ENCODE measurements at places on chromosomes 1 and 21.

GRCh38 chr1:210200124-210200736 lies 32.4 kb upstream of the SERTAD4 start:
- no peak for DNase-seq

- DNase-seq, result peak; percentile 62
Measured at GRCh38 chr1:192506741-192507155, 68.8 kb upstream of the RGS1 start.

DNA sequence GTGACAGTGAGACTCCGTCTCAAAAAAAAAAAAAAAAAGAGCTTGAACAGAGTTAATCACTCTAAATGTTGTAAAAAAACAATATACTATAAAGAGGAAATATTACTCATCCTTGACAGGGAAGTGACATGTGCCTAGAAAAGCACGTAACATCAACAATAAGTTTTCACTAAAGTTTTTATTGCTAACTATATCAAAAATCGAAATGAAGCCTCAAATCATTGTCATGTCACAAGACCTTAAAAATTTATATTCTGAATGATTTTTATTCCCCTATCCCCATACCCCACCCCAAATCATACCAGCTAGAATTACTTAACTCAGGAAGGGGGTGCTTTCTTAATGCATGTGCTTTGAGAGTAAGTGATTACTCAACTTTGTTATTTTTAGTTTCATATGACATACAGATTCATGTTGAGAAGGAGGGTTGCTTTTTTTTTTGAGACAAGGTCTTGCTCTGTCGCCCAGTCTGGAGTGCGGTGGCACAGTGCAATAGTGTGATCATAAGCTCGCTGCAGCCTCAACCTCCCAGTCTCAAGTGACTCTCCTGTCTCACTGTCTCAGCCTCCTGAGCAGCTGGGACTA lies 53.6 kb upstream of the MUTYH start:
- DNase-seq, result peak; percentile 5

- no peak for DNase-seq
Measured at GRCh38 chr1:233714631-233715217, 100.8 kb downstream of the KCNK1 start.

GRCh38 chr1:235617808-235618207 lies 31.8 kb downstream of the GNG4 start:
- DNase-seq, result peak; percentile 21

DNA sequence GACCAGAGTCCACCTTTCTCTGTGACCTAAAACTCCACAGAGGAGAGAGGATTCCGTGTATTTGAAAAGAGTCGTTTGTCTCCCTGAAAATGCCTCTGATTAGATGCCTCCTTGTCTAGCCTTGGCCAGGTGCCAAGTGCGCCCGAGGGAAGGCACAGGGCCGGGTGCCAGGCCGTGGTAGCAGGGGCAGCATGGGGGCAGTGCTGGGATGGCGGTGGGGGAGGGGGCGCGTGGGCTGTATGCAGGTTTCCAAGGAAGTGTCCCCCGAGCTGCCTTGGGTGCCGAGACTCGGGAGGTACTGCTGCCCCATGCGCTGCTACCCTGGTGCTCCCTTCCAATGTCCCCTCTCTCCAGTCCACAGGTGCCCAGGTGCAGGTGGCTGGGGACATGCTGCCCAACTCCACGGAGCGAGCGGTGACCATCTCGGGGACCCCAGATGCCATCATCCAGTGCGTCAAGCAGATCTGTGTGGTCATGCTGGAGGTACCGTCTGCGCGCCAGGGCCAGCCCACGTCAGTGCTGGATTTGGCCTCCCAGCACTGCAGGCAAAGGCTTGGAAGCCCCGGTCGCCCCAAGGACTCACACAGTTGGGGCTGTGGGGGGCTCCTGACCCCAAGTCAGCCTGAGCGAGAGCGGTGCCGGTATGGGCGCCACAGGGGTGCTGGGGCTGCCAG lies 70.9 kb upstream of the COL6A1 start:
- no peak for DNase-seq

DNA sequence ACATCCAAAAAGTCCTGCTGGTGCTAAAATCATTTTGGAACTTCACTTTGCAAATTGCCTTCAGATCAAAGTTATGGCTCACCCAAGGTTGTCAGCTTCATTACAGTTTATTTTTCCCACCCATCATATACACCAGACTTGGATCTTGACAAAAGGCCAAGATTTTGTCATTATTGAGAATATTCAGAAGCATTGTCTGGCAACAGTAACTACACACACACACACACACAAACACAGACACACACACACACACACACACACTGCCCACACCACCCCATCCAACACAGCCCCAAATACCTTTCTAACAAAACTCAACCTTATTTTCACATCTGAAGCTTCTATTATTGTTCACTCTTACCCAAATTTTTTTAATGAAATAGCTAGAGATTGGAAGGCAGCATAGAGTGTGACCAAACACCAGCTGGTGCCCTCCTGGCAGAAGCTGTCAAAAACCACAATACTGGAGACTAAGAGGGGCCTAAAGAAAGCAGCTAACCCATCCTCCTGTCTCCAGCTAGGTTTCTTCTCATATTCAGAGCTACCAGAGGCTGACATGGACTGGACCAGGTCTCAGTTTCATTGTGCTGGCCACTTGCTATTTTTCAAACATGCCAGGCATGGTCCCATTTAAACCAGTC lies 139.1 kb upstream of the ZC3H11B start:
- DNase-seq, result no peak

GRCh38 chr1:238955934-238956333 lies 430.4 kb upstream of the CHRM3 start:
- DNase-seq, result peak; percentile 11

- no peak for DNase-seq
Measured at GRCh38 chr1:82755191-82755590, 954.5 kb downstream of the ADGRL2 start.

GRCh38 chr1:3033790-3034090 lies 12.5 kb downstream of the ACTRT2 start:
- DNase-seq, result no peak

DNA sequence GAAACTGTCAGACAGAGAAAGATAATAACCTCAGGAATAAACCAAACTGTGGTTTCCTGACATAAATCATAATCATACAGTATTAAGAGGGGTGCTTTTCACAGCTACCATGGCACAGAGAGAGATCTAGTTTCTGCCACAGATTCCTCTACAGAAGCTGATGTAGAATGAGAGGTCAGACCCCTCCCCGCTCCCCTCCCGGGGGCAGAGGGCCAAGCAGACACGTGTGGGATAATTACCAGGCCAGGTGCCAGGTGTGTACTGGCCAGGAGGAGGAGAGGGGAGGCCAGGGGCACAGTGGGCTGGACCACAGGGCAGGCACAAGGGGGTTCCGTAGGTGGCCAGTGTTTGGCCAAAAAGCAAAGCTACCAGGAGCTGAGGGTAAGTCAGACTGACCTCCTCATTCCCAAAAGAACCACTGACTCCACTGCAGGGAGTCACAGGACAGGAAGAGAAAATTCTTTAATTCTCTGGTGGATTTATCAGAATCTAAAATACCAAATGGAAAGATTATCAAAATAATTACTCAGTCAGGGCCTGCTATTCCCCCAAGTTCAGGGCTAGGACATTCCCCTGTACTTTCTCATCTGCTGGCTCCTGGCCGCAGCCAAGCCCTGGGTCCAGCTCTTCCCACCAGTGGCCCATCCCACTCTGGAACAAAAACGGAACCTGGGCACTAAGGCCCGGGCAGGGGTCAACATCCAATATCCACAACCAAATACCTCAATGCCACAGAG lies 30.0 kb downstream of the C2CD2 start:
- peak; percentile 48 for DNase-seq

GRCh38 chr1:208714323-208714722 lies 470.1 kb upstream of the PLXNA2 start:
- no peak for DNase-seq

DNA sequence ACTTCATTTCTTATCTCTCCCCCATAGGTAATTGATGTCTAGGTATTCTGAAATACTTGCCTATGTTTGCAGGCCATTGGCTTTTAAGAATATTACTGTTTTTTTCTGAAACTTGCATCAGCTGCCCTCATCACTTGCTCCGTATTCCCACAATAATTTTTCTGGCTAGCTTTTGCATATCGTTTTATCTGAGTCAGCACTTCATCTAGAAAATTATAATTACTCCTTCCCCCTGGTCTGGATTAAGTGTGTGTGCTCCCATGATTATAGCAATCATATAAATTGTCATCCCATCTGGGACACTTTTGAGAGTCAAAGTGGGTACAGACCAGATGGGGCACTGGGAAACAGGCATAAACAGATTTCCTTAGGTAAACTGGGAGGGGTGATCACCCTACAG lies 583.2 kb upstream of the B3GALT2 start:
- DNase-seq, result no peak

DNA sequence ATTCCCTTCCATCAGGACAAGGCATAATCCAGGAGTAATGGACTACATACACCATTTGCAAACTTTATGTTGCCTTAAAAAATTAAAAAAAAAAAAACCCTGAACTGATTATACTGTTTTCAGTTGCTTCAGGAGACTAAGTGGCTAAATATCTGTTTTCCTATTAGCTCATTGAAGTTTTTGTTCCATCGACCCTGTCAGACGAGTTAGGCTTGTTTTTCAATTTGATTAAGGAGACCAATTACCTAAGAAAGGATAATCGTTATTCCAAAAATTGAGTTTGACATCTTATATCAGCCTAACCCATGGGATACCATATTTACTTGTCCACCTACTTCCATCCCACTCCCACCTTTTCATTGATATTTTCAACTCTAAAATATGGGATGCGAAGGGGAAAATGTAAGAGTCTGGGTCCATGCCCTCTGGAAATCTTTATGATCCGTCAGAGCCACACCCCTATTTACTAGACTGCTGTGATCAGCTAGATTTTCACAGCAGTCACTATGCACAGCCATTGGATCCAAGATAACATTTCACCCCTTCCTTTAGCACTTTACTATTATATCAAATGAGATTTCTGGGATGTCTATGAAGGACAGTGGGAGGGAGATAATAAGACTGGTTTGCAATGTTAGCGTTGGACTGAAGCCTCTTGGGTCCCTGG lies 41.0 kb downstream of the IL12RB2 start:
- DNase-seq, result no peak

- DNase-seq, result no peak
Measured at GRCh38 chr1:178161516-178161915, 67.6 kb downstream of the RASAL2 start.
